HepG2 (cell line): ENCODE measurements at places on chromosomes 7 and 10. TPM values are rescaled to one million over a fixed set of nuclear protein-coding genes. Genes with fewer than 3 reads are reported as not detected.

DNA sequence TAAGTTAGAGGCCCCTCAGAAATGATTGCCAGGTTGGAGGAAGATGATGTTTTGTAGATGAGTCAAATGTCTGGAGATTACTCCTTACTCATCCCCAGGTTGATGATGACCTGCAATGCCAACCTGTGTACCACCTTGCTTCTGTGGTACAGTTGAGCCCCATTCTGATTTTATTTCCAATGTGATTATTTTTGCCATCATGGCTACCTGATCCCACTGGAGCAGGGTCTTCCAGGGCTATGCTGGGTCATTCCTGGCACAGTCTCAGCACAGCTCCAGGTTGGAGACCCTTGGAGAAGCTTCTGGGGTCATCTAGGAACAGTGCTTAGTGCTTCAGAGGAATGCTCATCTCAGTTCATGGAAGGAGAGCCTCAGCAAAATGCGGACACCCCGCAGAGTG is 34.3 kb downstream of the LRRC18 start:
- no peaks in the 10 kb centered on the region for H3K36me3 ChIP-seq
- H3K27me3 ChIP-seq: peaks cover 4% of the 10 kb centered on the region; the same call in 1 of the 3 replicates
- H3K27ac ChIP-seq: no peak overlapping the region
- no peak for DNase-seq

Gene SLIT1
- total RNA-seq: 0.07 and 0.33 TPM in 2 replicates

Gene PLXDC2
- 1.7 and 2.1 TPM in 2 replicates for total RNA-seq

Gene ZFAND2A
- total RNA-seq: 140 and 171 TPM in 2 replicates

- no peak overlapping the region for H3K4me3 ChIP-seq
- no peaks in the 10 kb centered on the region for H3K27me3 ChIP-seq
- peaks cover 2% of the 10 kb centered on the region; the same call in 1 of the 2 replicates for H3K36me3 ChIP-seq
- no peak for DNase-seq
These were observed 32.0 kb downstream of the WAC start for GRCh38 chr10:28564905-28565304.

Gene PAPOLB
- not detected in 2 replicates for total RNA-seq

Gene HACD1
- total RNA-seq: 31.7 and 47.6 TPM in 2 replicates

Gene RET
- 0.02 TPM in 1 of 2 replicates, not detected in the other for total RNA-seq

Gene GDF10
- not detected in 2 replicates for total RNA-seq

GRCh38 chr10:96339956-96340904 is 18.6 kb downstream of the OPALIN start:
- no peak overlapping the region for H3K27ac ChIP-seq
- H3K27me3 ChIP-seq: no peaks in the 10 kb centered on the region
- H3K36me3 ChIP-seq: no peaks in the 10 kb centered on the region
- peak; percentile 47 for DNase-seq
- H3K4me1 ChIP-seq: no peaks in the 10 kb centered on the region
- no peak overlapping the region for H3K4me3 ChIP-seq

Gene UNCX
- not detected in 2 replicates for total RNA-seq

DNA sequence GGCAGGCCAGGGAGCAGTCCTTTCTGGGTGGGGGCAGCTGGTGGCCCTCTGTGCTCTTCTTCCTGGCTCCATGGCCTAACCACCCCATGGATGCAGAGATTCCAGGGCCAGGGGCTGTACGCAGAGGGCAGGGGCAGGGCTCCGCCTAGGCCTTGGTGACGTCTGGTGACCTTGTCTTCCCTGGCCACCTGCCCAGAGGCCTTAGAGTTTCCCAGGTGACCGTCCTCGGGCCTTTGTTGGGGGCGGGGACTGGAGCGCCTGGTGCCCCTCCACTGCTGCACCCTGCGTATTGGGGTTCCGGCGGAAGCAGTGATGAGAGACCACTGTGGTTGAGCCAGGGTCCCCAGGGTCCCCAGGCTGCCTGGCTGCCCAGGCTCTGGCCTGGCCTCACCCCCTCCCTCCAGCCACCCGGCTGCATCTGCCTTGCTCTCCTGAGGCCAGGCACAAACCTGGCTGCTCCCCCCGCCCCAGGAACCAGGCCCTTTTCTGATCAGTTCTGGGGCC is 10.3 kb downstream of the PWWP2B start:
- no peak overlapping the region for H3K4me3 ChIP-seq
- H3K27ac ChIP-seq: peak overlapping the region; percentile 38
- H3K27me3 ChIP-seq: no peaks in the 10 kb centered on the region; the same call in 1 of the 2 replicates

GRCh38 chr7:101537205-101537604 is 91.9 kb downstream of the MYL10 start:
- H3K27ac ChIP-seq: no peak overlapping the region
- H3K36me3 ChIP-seq: no peaks in the 10 kb centered on the region
- H3K27me3 ChIP-seq: no peaks in the 10 kb centered on the region
- DNase-seq: peak; percentile 78
- H3K4me3 ChIP-seq: no peak overlapping the region

Gene RSPH10B
- not detected in 2 replicates for total RNA-seq

GRCh38 chr7:127976738-127977120 is 54.5 kb downstream of the LRRC4 start:
- H3K36me3 ChIP-seq: peaks cover 15% of the 10 kb centered on the region
- H3K4me3 ChIP-seq: no peak overlapping the region
- no peak overlapping the region for H3K27ac ChIP-seq
- H3K27me3 ChIP-seq: no peaks in the 10 kb centered on the region

GRCh38 chr7:363626-364025 is 73.7 kb downstream of the FOXL3 start:
- H3K27ac ChIP-seq: no peak overlapping the region
- H3K27me3 ChIP-seq: peaks cover 11% of the 10 kb centered on the region; the same call in 1 of the 2 replicates
- peaks cover 40% of the 10 kb centered on the region for H3K4me1 ChIP-seq
- H3K4me3 ChIP-seq: no peak overlapping the region
- no peak for DNase-seq
